ENCODE measurements at places on chromosomes 16 and 17. TPM values are rescaled to one million over a fixed set of nuclear protein-coding genes. Genes with fewer than 3 reads are reported as not detected.

Gene ANKRD40CL
- total RNA-seq: not detected

Gene MT1H
- not detected for total RNA-seq

Gene CLEC19A
- not detected for total RNA-seq

Gene SRL
- total RNA-seq: 0.68 TPM

Gene TNFRSF13B
- not detected for total RNA-seq

Gene CCL17
- total RNA-seq: not detected

Gene MT1E
- 113 TPM for total RNA-seq

Gene KRTAP4-4
- total RNA-seq: not detected

Gene DNAH9
- not detected for total RNA-seq

Gene SP2
- 1.9 TPM for total RNA-seq

Gene MOSMO
- total RNA-seq: 12.3 TPM

Gene CORO7
- 18.6 TPM for total RNA-seq

Gene PMP22
- 173 TPM for total RNA-seq

Gene COL1A1
- 5,508 TPM for total RNA-seq

Gene KRT12
- total RNA-seq: not detected

Gene TBC1D3C
- not detected for total RNA-seq

Gene QRICH2
- 1.5 TPM for total RNA-seq

Gene RILP
- total RNA-seq: 11.3 TPM

Gene ZDHHC1
- total RNA-seq: 10.6 TPM

Gene KRTAP1-5
- total RNA-seq: not detected

Gene TMEM92
- 0.09 TPM for total RNA-seq

Gene NAGPA
- 37.5 TPM for total RNA-seq

Gene SLX4
- 2.2 TPM for total RNA-seq

Gene HES7
- 0.26 TPM for total RNA-seq
